Activated T-helper 9 cell treated with anti-CD3 and anti-CD28 coated beads, Interleukin-2, amount 50 U/mL, for 16 hours (primary cell): ENCODE measurements at places on chromosomes 6 and 20.
A peak's percentile ranks its signal among the peaks of the same experiment; 100 is the strongest.

GRCh38 chr6:109449795-109450673 lies 5.5 kb downstream of the MICAL1 start:
- DNase-seq, result no peak

DNA sequence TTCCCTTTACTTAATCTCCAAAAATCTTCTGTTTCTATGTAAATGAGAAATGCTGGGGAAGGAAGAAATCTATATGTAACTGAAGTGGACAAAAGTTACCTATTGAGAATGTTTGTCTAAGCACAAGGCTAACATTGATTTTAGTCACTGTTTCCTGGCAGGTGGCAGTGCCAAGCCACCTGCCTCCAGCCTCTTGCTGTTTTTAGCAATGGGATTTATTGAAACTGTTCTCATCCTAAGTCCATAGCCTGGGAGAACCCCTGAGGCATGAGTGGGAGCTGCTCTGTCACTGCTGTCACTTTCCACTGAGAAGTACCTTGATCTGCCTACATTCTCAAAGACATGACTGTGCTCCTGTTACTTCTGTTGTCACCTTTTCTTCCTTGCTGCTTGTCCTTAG lies 14.7 kb downstream of the ENPP3 start:
- DNase-seq, result no peak

- DNase-seq, result no peak
These were observed 348.0 kb upstream of the JARID2 start for GRCh38 chr6:14897831-14898230.

DNA sequence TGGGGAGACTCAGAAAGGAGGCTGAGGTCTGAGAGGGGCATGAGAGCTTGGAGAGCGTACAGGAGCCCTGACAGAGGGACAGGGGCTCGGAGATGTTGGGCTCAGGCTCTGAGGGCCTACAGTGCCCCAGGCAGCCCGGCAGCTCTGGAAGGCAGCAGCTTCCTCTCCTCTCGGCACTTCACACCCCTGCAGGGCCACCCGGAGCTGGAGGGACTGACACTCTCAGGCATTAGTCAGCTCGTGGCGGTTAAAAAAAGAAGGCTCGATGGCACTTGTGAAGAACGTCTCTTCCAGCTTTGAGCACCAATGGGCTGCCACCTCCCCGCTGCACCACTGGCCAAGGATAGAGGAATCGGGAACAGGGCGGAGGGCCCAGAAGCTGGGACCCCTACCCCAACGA lies 62.6 kb upstream of the SIRPA start:
- DNase-seq, result no peak

DNA sequence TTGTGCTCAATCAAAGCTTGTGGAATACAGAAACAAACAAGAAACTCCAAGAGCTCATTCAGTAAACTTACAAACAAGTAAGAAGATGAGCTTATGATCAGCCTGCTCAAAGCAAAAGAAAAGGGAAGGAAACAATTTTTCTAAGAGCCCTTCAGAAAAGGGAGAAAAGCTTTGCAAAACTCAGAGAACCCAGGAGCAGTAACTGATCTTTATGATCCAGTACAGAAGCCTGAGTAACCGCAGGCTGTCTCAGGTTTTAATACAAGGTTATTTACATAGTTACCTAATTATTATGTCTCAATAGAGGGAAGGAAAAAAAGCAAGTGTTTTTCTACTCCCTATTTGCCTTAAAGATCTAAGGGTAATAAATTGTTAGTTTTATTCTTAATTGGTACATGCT lies 226.5 kb downstream of the MAFB start:
- no peak for DNase-seq

DNA sequence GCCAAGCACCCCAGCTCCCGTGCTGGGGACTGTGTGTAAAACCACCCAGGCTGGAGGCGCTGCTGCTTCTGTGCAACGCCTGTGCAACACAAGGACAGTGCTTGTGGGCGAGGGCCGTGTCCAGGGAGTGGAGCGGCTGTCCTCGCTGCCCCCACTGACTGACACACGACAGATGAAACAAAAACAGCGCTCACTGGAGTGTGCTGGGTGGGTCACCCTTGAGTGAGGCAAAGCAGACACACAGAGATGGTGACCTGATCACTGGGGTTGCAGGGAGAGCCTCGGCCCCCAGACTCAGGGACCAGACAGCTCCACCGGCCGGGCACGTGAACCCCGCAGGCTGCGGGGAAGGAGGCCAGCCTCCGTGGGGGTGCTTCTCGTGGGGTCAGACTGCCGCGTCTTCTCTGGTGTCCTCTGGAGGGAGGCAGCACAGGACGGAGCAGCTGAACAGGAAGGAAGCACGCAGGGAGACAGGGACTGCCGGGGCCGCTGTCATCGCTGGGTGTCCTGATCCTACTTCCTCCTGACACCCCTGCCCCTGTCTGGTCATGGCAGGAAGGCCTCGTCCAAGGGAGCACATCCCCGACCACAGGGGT lies 75.9 kb upstream of the CST7 start:
- DNase-seq, result no peak

DNA sequence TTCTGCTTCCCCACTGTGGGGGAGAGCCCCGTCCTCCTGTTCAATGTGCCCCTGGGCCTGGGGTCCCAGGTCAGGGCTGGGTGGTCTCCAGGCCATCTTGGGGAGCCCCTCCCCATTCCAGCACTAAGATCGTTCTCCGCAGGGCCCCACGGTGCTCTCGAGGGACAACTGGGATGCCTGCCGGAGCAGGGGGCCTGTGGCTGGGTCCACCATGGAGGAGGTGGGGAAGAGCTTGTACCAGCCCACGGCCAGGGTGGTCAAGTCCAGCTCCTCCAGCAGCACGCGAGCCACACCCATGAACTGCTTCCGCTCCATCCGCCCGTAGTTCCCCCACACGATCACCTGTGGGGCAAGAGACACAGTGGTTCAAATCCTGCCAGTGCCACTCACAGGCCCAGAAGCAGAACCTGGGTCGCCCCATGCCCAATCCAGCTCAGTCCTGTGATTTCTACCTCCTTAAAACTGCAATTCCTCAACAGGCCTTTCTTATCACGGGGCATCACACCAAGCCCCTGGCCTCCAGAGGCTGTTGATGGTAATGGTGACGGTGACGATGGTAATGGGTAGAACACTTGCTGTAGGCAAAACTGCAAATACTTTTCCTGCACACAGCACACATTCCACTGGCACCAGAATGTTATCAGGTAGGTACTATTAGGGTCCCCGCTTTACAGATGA lies 10.5 kb downstream of the KCNK15 start:
- DNase-seq, result no peak

DNA sequence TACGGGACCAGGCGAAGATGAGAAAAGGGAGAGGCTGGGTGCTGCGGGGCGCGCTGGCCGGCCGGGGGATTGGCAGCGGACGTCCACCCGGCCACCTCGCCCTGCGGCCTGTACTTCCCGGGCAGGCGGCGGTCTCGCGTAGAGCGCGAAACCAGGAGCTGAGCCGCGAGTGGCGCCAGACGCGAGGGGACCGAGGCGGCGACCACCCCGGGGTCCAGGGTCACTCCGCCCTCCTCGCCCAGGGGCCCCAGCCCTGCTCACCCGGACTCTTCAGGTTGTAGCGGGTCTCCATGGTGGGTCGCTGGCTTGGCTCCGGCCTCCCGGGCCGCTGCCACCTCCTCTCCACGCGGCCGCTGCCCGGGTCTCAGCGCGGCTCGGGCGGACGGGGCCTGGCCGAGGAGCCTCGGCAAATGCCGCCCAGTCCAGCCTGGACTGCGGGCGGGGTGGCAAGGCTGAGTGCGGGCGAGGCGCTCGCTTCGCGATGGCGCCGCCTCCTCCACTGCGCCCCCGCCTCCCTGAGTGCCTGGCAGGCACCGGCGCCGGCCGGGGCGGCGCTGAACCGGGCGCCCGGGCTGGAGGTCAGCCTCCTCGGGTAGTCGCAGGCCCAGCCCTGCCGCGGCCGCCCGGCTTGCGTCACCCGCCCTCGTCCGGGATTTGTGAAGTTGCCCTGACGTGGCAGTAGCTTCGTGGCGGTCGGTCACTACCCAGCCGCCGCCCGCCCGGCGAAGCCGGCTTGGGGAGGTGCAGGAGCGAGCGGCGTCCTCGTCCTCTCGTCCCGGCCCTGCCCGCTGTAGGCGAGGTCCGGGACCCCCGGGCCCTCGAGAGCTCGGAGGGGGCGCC lies at the start of gene UBE2J1:
TSS of gene UBE2J1 (minus strand) at position 445 of the 840 bp plus-strand sequence. CDS start at position 292, 153 bp downstream.
- peak; percentile 65 for DNase-seq

DNA sequence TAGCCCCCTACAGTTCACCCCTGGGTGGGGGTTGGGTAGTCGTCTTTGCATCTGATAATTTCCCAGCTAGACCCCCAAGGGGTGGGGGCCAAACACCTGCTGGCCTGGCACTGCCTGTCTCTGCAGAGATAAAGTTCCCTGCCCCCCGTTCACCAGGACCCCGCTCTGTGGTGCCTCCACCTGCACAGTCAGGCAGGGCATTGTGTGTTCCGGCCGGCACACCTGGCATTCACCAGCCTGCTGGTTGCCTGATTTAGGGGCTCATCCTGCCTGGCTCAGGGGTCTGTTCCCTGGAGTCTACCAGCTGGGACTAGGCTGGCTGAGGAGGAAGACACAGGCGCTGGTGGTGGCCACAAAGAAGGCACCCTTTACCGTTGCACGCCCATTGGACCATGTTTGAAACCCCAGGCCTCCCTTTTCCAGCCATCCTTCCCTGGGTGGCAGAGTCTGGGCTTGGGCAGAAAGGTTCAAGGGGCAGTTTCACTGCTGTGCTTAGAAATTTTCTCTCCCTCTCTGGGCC lies 30.8 kb upstream of the SCRT2 start:
- no peak for DNase-seq

DNA sequence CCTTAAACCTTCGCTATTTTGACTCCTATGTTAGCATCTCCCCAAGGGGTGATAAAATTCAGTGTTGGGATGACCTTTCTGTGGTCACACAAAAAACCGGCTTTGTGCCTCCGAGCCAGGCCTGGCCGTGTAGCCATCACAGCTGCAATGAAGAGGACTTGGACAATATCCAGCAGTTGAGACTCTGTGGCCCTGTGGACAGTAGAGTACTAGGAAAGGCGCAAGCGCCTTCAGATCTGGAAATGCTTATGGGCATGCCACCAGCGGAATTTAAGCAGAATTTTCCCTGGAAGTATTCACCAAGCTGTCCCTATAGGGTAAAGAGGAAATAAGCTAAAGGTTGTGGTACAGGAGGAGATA lies 63.3 kb upstream of the SLC2A12 start:
- DNase-seq, result no peak

DNA sequence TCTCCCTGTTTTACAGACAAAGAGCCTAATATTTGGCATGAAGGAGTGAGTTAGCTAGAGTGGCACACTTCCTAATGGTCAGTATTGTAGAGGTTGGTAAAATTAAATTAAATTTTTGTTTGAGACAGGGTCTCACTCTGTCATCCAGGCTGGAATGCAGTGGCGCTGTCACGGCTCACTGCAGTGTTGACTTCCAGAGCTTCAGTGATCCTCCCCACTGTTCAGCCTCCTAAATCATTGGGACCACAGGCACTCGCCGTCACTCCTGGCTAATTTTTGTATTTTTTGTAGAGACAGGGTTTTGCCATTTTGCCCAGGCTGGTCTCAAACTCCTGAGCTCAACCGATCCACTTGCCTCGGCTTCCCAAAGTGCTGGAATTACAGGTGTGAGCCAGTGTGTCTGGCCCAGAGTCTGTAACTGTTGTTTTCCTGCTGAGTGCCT lies 70.9 kb downstream of the SCAND1 start:
- no peak for DNase-seq

DNA sequence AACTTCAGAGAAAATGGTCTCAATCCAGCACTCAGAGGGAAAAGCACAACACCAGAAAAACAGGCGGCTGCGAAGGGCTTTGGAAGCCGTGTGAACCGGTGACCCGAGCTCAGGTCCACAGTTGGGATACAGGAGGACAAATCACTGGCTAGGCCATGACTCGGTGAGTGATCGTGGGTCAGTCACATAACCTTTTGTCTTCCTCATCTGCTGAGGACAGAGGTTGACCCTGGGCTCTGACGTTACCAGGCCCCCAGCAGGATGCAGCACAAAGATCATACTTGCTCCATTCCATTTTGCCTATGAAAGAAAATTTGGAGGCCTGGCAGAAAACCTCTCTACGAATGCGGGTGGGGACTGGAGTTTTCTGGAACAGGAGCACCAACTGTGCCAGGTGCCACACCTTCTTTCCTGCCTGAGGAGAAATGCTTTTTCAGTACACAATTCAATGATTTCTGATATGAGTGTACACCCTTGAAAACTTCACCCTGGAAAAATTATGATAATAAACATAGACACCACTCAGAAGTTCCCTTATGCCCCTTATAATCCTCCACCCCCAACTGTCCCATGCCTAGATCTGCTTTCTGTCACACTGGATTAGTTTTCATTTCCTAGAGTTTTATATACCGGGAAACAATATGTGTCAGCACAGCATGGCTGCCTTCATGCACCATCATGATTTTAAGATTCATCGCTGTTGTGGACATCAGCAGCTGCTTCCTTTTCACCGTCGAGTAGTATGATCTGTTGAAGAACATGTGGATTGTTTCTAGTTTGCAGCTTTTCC lies 85.3 kb upstream of the RALGAPA2 start:
- DNase-seq, result no peak

- DNase-seq, result no peak
These were observed 5.3 kb upstream of the FUCA2 start for GRCh38 chr6:143516690-143517446.

DNA sequence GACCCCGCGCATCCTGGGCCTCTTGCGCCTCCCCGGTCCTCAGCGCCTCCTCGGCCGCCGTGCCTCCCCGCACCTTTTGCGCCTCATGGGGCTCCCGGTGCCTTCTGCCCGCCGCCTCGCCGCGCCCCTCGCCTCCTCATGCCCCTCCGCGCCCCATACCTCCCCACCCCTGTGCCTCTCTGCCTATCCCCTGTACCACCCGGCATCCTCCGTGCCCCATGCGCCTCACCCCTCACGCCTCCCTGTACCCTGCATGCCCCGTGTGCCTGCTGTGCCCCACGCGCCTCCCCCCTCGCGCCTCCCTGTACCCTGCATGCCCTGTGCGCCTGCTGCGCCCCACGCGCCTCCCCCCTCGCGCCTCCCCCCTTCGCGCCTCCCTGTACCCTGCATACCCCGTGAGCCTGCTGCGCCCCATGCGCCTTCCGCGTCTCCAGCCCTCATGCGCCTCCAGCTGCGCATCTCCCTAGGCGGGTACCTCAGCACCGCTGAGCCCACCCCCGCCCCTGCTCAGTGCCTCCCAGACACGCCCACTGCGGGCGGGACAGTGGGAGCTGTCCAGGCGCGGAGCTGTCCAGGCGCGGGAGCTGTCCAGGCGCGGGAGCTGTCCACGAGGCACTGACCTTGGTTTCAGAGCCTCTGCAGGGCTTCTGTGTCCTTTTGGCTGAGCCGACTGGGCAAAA lies 37.1 kb downstream of the IGF2R start:
- DNase-seq, result no peak

GRCh38 chr6:29831776-29832175 lies 4.2 kb downstream of the HLA-G start:
- no peak for DNase-seq

GRCh38 chr6:163721922-163722692 lies 307.6 kb downstream of the QKI start:
- DNase-seq, result no peak

GRCh38 chr20:39009348-39009747 lies 47.2 kb downstream of the DHX35 start:
- no peak for DNase-seq
